ENCODE measurements at places on chromosomes 3 and 15.

GRCh38 chr3:167936019-167936418 is 159.7 kb downstream of the GOLIM4 start:
- no peak for DNase-seq

DNA sequence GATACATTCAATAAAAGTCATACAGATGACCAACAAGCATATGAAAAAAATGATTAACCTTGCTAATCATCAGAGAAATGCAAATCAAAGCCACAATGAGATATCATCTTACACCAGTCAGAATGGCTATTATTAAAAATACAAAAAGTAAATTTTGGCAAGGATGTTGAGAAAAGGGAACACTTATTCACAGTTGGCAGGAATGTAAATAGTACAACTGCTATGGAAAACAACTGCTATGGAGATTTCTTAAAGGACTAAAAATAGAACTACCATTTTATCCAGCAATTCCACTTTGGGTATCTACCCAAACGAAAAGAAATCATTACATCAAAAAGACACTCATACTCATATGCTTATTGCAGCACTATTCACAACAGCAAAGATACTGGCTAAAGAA is 1121.8 kb downstream of the TBL1XR1 start:
- no peak for DNase-seq

- DNase-seq: no peak
These were observed 10.9 kb upstream of the CD200R1L start for GRCh38 chr3:112857526-112857925.

- peak; percentile 48 for DNase-seq
These were observed 167.7 kb downstream of the BCHE start for GRCh38 chr3:165669504-165669903.

- DNase-seq: no peak
These were observed 39.5 kb upstream of the ATP2C1 start for GRCh38 chr3:130854208-130854864.

DNA sequence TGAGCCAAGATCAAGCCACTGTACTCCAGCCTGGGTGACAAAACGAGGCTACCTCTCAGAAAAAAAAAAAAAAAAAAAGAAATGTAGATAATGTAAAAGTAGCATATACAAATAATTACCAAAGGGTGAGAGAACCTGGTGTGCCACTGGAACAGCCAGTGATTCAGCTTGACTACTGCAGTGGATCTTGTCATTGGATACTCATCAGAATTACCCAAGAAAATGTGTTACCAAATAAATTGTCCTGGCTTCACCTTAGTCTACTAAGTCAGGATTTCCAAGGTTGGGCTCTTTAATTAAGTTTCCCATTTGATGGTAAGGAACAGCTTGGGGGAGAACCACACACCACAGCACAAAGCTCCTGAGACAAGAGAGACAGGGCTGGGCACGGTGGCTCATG is 1.5 kb downstream of the NICN1 start:
- no peak for DNase-seq

DNA sequence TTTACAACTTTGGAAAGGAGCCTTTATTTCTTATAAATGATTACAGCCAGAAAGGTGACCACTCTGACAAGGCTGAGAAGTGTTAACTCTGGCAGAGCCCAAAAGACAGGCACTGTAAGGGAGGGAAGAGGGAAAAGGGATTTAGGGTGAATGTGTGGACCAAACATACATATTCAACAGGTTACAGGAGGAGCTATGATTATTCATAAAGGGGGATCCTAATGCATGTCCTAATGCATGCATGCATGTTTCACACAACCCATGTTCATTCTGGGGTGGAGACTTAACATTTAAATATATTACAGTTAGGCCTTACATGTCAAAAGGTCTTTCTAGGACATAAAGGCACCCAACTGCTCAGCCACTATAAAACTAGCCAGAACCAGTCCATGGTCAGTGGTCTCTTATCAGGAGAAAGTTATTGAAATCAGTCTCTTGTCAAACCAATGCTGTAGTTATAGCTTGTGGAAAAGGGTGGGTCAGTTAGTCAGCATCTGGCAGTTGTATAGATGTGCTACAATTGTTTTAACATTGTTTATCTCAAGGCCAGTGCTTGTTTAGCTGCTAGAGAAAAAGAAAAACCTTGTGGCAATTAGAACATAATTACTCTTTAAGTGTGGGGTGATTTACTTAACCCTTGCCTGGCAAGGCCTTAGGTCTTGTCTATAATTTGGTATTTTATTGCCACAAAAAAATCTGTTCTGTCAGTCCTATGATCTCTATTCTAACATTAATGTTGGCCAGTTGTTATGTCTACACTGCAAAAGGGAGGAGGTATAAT is 77.5 kb downstream of the RAD18 start:
- no peak for DNase-seq

- DNase-seq: no peak
These were observed 154.2 kb downstream of the MECOM start for GRCh38 chr3:169509359-169509758.

DNA sequence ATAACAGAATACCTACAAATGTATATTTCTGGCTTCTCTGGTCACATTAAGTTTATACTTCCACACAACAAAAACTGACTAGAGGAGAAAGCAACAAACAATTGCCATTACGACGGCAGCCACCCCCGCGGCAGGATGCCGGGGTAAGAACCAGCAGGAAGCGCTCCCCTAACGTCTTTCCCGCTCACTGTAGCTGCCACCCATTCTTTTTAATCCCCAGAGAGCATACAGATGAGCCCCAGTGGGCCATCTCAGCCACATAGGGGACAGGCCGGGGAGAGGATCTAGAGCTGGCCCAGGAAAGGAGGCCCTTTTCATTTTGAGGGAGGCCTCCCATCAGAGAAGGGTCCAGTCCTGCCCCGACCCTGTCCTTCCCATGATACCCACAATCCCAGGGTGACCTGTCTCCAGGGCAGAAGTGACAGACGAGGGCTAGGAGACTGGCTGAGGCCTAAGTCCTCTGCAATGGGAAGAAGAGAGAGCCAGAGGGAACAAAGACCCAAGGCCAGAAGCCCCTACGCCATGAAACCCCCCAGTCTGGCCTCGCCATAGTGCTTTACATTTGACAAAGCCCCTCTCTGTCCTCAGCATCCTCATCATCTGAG is 3.6 kb upstream of the CALML4 start:
- DNase-seq: no peak

- DNase-seq: peak; percentile 12
These were observed 438.9 kb upstream of the ARRDC4 start for GRCh38 chr15:97521381-97522285.

GRCh38 chr3:70736009-70736408 is 423.6 kb upstream of the MDFIC2 start:
- peak; percentile 26 for DNase-seq

DNA sequence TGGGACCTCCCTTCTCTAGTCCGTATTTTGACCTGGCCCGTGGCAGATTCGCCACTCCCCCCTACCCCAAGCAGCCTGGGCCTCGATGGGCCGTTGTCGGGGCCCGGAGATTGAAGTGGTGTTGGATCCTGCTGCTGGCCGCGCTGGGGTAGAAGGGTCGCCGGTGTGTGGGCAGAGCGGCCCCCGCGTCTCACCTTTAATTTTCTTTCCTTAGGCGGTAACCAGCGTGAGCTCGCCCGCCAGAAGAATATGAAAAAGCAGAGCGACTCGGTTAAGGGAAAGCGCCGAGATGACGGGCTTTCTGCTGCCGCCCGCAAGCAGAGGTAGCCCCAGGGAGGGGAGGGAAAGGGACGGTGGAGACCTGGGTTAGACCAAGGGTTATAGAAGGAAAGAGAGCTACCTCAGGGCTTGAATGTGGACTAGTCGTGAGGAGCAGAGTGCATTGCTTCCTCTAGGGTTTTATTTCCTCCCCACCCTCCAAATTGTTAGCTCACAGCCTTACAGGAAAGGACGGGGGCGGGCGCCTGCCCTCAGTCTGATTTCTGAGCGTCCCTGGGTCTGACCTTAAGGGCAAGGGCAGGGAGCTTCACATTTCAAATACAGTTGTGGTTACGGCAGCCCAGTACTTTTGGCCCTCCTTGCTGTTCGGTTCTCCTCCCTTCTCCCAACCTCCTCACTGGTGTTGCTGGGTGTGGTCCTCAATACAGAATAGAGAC is 799 bp downstream of the SERF2 start:
- no peak for DNase-seq

- DNase-seq: no peak
These were observed 57.0 kb upstream of the PXYLP1 start for GRCh38 chr3:141174674-141175073.

- DNase-seq: peak; percentile 82
These were observed 256.5 kb downstream of the SHQ1 start for GRCh38 chr3:72591522-72592421.

DNA sequence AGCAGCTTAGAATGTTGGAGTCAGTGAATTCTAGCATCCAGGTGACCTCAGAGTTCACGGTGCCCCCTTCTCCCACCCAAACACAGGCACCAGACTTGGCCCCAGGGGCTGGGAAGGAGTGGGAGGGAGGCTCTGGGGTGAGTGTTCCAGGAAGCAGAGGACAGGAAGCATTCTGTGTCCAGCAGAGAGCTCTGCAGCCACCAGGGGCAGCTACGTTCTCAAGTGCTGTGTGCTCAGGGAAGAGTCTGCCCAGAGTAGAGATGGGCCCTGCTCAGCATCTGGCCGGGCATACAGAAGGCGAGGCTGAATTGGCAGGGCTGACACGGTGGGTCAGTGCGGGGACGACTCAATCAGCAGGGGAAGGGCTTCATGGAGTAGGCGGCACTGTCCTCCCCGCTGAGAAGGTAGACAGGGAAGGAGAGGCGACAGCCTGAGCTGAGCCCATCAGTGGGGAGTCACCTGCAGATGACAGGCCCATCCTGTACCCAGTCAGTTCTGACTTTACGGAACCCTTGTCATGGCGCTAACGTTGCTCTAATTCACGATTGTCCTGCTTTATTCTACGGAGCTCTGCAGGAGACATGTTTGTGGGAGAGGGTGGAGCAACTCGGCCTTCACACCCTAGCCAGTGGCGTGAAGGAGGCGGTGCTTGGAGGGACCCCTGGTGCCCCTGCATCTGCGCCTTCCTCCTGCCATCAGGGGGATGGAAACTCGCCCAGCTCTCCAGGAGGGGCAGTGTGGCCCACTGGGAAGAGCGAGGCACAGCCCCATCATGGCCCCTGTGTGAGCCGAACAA is 82.2 kb downstream of the C3orf70 start:
- no peak for DNase-seq

Measured in astrocyte of the spinal cord (primary cell).